ENCODE measurements at places on chromosomes 7 and 10.

GRCh38 chr7:26978146-26978545, 113.8 kb upstream of the SKAP2 start:
- DNase-seq = no peak

GRCh38 chr10:132855889-132856288, 69.9 kb upstream of the NKX6-2 start:
- no peak for DNase-seq

DNA sequence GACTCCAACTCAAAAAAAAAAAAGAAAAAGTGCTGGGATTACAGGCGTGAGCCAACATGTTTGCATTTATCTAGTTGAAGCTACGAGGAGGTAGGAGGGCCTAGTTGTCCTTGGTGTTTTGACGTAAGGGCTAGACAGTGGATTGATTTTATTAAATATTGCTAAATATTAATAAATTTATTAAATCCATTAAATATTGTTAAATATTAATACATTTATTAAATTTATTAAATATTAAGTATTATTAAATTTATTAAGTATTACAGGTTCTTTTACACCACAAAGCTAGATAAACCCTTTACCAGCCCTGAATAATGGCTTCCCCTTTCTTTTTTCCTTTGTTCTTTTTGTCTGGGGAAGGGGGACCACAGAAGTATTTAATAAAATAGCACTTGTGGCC, 47.5 kb upstream of the TMEM248 start:
- DNase-seq = no peak

DNA sequence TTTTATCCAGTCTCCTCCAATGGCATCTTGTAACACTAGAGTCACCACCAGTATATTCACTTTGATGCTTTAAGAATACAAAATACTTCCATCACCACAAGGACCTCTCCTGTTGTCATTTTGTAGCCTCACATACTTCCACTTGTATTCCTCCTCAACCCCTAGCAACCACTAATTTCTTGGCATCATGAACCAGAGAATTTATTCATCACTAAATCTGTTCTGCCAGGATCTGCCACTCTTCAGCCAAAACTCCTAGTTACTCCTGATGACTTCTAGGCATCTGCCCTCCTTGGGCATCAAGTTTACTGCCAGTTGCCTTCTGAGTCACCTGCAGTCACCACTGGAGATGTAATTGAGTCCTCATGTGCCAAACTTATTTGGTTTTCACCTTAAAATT, 906.8 kb downstream of the CNTNAP2 start:
- DNase-seq = no peak

GRCh38 chr7:46746695-46747687, 825.9 kb upstream of the IGFBP3 start:
- DNase-seq = no peak

GRCh38 chr10:16787361-16787791, 29.8 kb downstream of the RSU1 start:
- peak; percentile 35 for DNase-seq

- DNase-seq = no peak
These were observed 52.8 kb downstream of the HHEX start for GRCh38 chr10:92742331-92743228.

GRCh38 chr7:142482891-142483658, 225.2 kb upstream of the PRSS58 start:
- no peak for DNase-seq

DNA sequence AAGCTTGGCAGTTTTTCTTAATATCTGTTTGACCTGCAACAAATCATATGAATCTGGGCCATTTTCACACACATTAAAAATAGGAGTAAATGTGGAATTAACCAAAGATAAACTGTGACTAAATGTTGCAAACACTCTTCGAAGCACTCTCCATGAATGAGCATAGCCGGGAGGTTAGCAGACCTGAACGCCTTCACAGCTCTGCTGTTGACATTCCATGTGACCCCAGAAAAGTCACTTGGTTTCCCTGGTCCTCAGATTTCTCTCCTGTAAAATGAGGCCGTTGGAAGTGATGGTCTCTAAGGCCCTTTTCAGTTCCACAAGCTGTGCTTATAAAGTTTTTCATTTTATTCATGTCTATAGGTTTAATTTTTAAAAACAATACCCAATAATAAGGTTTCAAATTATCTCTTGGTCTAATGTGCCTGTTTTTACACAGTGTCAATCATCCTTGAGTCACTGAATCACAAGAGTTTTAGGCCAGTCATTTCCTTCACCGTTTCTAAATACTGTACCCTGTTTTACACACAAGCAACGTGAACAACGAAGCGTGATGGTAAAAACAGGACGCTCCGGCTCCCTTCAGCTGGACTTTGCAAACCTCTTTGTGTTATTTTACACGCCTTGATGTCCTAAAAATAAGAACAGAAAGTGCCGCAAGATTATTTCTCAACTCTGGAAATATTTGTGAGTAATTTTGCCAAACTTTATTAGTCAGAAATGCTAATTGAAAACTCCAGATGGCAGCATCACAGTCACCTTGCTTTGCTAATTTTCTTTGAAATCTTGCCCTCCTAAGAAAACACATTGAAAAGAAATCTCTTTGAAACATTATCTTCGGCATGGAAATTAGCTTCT, 38.6 kb upstream of the MET start:
- DNase-seq = no peak

DNA sequence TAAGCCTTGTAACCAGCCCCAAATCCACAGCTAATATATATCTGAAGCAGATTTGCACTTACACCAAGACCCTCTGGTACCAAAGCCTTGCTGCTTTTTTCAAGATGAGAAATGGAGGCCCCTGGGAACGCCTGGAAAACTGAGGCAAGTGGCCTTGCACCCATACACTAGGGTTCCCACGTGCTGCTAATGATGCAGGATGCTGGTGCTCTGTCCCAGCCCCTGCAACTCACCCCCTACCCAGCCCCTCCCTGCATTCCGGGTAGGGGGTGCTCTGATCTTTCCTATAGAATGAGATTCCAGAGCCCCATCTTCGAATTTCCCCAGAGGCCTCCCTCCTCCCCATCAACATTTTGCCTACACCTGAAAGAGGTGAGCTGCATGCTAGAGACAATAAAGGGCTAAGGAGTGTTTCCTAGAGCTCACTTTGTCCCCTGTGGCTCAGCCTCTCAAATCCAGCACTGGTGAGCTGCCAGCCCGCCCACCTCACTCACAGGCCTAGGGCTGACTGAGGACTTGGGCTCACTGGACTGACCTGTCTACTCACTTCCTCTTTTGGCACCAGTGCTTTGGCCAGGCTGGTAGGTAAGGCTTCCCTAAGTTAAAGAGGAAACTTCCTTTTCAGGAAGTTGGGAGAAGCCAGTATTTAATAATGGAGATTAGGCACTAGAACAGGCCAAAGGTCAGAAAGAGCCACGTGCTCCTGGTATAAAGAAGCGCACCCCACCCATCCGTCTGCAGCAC, 9.8 kb downstream of the RBP4 start:
- DNase-seq = no peak

- DNase-seq = no peak
These were observed 21.7 kb upstream of the PFKP start for GRCh38 chr10:3045471-3046209.

- DNase-seq = no peak
These were observed 354.2 kb downstream of the GFRA1 start for GRCh38 chr10:115918812-115919211.
